ENCODE measurements at places on chromosomes 2 and 18.

- no peak for DNase-seq
Measured at GRCh38 chr2:233358947-233359346, 4.7 kb downstream of the DGKD start.

GRCh38 chr2:208384637-208385036 lies 22.0 kb upstream of the PTH2R start:
- DNase-seq, result no peak

DNA sequence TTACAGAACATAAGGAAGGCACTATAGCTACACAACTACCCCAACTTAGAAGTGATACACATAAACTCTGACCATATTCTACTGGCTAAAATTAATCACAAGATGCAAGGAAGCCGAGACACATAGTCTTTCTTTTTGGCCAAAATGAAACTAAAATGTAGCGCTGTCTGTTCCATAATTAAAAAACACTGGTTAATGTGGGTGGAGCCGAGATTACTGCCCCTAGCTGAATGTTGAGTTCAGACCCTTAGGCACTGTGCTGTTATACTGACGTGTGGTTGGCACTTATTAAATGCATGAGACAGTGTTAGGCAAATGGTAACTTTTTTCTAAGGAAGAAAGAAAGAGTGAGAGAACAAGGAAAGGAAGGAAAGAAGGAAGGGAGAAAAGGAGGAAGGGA lies 254.6 kb upstream of the RND3 start:
- DNase-seq, result no peak

- peak; percentile 11 for DNase-seq
Measured at GRCh38 chr2:10378189-10378588, 69.9 kb downstream of the ODC1 start.

DNA sequence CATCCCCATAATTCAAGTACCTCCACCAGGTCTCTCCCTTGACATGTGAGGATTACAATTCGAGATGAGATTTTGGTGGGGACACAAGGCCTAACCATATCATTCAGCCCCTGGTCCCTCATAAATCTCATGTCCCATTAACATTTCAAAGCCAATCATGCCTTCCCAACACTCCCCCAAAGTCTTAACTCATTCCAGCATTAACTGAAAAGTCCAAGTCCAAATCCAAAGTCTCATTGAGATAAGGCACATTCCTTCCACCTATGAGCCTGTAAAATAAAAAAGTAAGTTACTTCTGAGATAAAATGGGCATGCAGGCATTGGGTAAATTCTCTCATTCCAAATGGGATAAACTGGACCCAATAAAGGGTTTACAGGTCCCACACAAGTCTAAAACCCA lies 849.7 kb downstream of the BCL11A start:
- DNase-seq, result no peak

- DNase-seq, result no peak
Measured at GRCh38 chr2:224875841-224876240, 159.7 kb upstream of the CCDC195 start.

DNA sequence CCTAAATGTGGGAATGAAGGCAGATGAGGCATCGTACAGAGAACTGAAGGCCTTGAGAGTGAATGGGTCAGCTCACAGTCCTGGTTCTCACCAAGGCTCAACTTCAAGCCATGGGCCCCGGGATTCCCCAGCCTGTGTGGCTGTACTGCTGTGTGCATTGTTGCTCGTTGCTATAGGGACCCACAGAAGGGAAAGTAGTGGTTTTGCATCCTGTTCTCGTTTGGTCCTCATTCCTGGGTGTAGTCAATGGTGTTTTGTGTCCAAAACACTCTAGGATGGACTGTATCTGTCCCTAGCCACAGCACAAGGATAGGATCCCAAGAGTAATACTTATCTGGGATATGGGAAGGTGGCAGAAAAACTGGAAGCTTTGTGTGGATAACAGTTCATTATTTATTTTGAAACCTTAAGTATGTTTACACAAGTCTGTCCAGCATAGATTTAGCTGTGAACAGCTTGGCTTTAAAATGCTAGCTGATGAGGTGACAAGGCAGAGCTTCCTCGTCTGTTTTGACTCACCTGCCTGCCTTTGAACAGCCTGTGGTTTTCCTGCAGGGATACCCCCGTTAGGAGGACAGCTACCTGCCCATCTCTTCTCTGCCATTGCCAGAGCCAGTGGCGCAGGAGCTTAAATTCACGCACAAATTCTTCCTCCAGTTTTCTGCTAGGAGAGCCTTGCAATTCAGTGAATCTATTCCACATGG lies 85.0 kb downstream of the WDSUB1 start:
- DNase-seq, result peak; percentile 7

DNA sequence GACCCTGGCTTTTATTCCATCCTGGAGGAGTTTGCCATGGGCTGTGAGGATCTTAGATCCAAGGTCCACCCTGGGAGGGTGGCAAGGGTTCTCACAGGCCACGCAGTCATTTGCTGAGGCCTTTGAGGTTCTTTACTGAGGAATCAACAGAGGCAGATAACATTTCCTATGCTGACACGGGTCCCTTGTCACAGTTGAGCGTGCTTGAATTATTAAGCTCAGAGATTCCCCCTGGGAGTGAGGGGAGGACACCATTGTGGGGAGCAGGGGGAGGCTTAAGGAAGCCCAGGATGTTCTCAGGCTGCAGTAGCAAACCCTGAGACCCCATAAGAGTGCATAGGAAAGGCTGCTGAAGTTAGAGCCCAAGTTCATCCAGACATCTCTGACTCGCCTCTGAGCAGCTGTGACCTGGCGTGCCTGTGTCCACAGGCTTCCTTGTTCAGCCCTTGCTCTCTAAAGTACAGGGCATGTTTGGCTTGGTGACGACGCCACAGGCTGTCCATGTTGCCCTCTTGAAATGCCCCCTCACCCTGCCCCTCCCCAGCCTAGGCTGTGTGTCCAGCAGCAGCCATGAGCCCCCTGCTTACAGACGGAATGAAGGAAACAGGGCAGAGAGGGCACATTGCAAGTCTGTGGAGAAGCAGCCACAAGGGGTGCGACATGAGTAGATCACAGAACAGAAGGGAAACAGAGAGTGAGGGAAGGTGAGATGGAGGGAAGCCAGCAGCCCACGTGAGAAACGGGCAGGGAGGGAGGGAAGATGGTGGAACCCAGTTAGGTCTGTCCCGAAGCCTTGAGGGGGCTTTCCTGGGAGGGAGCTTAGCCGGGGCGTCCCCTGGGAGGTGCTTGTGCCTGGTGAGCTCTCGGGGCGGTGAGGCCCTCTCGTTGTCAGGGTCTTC lies 34.0 kb downstream of the NAPG start:
- no peak for DNase-seq

DNA sequence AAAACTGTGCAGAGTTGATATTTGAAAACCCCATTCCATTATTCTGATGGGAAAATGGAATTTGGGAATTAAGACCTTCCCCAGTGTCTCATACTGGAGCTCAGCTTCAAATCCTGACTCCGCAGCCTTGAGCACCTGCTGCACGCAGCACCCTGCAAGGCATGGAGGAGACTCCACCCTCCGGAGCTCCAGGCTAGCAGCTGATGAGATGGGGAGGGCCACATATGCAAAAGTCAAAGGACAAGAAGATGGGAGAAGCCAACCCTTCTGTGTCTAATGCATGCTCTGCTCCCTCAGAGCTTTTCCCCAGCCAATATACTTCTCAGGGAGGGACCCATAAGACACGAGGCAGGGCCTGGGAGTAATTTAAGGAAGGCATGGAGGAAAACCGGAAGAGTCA lies 34.7 kb upstream of the TRIB2 start:
- no peak for DNase-seq

- no peak for DNase-seq
Measured at GRCh38 chr2:219907011-219907365, 279.6 kb downstream of the SLC4A3 start.

GRCh38 chr18:63182310-63182772 lies 137.2 kb downstream of the BCL2 start:
- DNase-seq, result no peak

GRCh38 chr2:216344950-216345300 lies 27.4 kb downstream of the MARCHF4 start:
- no peak for DNase-seq

DNA sequence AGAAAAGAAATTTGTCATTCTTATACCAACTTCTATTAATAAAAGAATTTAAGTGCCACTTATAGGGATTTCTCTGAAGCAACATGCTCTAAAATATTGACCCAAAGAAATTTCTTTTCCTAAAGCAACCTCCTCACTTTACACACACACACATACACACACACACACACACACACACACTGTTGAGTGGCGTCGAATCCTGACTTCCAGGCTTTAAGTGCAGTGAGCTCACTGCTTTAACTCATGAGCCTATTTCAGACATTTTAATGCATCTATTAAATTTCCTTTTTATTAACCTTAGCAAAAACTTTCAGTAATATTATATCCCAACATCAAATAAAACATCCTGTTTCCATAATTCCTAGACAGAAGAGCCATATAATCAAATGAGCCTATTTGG lies 229.1 kb upstream of the ACVR2A start:
- no peak for DNase-seq

DNA sequence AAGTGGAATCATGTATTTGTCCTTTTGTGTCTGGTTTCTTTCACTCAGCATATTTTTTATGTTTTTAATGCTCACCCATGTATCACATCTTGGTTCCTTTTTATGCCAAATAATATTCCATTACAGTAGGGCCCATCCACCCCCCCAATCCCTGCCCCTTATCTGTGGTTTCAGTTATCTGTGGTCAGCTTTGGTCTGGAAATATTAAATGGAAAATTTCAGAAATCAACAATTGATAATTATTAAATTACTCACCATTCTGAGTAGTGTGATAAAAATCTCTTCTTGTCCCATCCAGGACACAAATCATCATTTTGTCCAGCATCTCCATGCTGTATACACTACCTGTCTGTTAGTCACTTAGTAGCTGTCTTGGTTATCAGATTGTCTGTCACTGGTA lies 66.7 kb downstream of the BIRC6 start:
- DNase-seq, result no peak

- no peak for DNase-seq
Measured at GRCh38 chr2:44335806-44336538, 25.3 kb downstream of the PREPL start.

GRCh38 chr2:59021786-59022185 lies 780.7 kb upstream of the FANCL start:
- no peak for DNase-seq

- no peak for DNase-seq
Measured at GRCh38 chr18:79490626-79491041, 94.9 kb downstream of the NFATC1 start.

- no peak for DNase-seq
Measured at GRCh38 chr18:5097116-5097703, 99.8 kb downstream of the AKAIN1 start.

- no peak for DNase-seq
Measured at GRCh38 chr2:96957244-96957643, 29.1 kb downstream of the FAM178B start.

- no peak for DNase-seq
Measured at GRCh38 chr18:23596183-23596582, 9.9 kb upstream of the NPC1 start.

GRCh38 chr2:46852124-46852523 lies 63.5 kb downstream of the MCFD2 start:
- no peak for DNase-seq

GRCh38 chr2:215888680-215889079 lies 124.7 kb downstream of the MREG start:
- no peak for DNase-seq

DNA sequence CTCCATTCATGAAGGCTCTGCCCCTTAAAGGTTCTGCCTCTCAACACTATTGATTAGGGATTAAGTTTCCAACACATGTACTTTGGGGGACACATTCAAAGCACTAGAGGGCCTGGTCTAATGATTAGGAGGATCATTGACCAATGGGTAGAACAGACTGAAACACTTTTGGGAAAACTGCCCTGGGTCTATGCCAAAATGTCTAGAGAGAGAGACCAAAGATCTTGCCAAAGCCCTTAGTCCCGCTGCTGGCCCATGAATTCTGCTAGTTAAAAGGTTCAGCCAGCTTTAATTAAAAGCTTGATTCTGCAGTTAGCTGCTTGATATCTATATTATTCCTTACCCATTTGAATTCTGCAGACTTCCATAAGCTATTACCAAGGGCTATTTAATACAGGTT lies 613.2 kb downstream of the SLC4A3 start:
- no peak for DNase-seq

DNA sequence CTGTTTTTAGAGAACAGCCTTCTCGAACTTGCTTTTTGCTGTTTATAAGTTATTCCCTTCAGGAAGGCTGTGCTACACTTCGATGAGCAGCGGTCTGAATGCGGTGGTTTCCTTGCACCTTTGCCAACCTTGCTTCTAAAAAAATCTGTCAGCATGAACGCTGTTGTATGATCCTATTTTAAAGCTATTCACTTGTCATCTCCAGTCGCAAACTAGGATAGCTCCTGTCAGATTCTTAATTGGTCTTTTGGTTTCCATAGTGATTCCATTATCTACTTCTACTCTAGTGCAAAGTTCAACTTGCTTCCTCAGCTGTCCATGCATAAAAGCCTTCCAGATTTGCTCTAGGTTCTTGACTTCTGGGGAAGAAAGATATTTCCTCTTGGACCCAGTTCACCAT lies 76.3 kb upstream of the GALNT3 start:
- no peak for DNase-seq

- no peak for DNase-seq
Measured at GRCh38 chr2:127093648-127094210, 13.2 kb downstream of the BIN1 start.

DNA sequence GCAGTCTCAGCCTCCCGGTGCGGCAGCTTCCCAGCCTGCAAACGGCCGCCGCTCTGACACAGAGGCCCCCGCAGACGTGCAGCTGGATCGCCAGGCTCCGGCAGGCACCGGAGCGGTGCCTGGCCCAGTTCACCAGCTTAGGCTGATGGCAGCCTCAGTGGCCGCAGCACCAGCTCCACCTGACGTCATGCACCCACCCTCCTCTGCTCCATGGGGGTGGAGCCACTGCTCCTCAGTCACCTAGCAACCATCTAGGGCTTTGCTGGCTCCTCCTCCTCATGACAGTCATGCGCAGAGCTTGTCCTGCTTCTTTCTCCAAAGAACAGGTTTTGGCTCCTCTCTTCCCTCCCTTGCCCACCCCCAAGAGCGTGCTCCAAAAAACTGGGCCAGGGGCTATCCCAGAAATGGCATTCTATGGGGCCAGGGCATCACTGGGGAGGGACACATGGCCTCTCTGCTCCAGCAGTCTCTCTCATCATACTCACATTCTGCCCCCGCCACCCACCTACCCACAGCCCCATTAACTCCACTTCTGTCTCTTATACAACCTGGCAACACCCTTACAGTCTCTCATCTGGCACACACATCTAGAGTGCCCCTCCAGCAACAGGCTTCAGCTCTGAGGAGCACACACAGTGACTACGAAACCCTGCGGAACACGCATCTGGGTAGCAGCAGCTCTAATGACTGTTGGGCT lies 5.5 kb downstream of the DCTN1 start:
- DNase-seq, result no peak

Measured in activated naive CD4-positive, alpha-beta T cell treated with Interleukin-2 at 50 U/mL for 16 hours (primary cell).